Left kidney (tissue), 8 donors: ENCODE measurements at places on chromosomes 6 and 20. TPM values are rescaled to one million over a fixed set of nuclear protein-coding genes. Genes with fewer than 3 reads are reported as not detected.

- no peak for DNase-seq
Measured at GRCh38 chr20:46074006-46074405, 15.8 kb downstream of the NCOA5 start.

DNA sequence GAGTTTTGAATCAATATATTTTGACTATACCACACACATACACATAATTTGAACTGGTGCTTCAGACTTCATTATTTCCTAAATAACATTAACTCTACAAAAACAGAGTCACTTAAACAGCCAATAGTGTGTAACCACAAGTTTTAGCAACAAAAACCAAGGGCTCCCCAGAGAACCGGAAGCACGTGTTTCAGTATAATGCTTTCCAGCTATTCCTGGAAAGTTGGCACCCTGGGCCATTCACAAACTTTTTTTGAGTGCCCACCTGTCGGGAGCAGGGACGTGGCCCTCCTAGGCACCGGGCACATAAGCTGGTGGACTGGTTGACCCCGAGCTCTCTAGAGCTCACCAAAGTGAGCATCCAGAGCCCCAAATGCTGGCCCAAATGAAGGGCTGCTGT is 1.9 kb upstream of the SLC35D3 start:
- DNase-seq = no peak

GRCh38 chr6:147173675-147174308 is 30.4 kb upstream of the STXBP5 start:
- no peak for DNase-seq

- no peak for DNase-seq
Measured at GRCh38 chr6:37277001-37277409, 19.1 kb upstream of the TMEM217 start.

DNA sequence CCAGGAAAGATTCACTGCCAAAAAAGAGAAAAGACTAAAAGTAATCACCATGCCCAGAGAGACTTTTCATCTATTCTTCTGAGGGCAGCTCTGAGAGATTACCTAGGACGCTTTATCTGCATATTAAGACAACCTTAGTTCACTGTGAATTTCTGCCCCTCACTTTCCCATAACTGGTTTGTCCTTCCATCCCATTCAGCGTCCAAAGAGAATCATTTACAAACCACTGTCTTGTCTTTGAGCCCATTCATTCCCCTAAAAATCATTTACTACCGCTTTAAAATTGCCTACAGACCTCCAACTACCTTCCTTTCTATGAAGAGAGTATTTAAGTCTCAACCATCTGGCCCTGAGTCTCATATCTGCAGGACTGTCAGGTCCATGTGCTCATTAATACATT is 149.0 kb downstream of the PDSS2 start:
- DNase-seq = no peak

GRCh38 chr20:61296629-61297019 is 44.6 kb downstream of the CDH4 start:
- DNase-seq = no peak

DNA sequence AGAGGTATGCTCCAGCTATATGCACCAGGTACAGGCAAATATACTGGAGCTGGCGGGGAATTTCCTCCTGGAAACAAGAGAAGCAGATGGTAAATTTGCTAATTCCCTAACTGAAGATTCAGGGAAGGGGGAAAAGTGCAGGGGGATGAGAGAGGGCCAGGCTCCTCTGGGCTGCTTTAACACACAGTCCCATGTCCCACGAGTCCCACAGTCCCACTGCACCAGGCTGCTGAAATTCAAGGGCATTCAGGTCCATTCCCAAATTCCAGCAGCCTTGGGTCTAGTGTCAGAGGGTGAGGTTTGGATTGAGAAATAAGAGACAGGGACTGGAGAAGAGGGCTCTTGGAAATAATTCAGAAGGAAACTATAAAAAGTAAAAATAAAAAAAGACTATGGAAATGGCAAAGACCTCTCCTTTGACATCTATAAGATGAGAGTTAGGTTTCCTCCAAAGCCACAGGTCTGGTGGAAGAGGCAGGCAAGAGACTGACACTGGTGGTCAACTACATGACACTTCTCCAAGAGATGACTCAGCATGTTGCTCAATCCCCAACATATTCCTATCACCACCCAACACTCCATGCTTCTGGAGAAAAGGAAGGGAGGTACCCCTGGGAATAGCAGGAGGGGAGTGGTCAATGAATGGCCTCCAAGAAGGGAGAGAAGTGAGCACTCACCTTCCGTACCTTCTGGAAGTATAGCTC is 69.2 kb downstream of the TRAM2 start:
- no peak for DNase-seq

DNA sequence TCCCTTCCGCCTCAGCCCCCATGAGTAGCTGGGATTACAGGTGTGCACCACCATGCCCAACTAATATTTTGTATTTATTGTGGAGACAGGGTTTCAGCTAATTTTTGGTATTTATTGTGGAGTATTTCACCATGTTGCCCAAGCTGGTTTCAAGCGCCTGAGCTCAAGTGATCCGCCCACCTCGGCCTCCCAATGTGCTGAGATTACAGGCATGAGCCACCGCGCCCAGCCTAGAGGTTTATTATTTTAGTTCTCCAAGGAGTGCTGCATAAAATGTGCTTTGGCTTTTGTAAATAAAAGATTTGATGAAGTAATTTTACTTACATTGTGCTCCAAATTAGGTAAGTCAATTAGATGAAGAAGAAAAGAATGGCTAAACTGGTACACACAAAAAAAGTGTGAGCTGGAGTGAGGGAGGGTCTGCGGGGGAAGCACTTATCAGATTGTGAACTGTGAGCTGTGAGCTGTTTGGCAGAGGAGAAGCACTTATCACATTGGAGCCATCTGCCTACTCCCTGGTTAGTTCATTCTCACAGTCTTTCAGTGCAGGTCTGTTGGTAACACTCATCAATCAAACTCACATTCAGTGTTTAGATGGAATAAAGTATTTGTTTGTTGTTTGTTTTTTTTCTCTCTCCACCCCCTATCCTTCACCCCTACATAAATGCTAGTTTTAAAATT is 398.0 kb downstream of the EPHA7 start:
- DNase-seq = no peak

DNA sequence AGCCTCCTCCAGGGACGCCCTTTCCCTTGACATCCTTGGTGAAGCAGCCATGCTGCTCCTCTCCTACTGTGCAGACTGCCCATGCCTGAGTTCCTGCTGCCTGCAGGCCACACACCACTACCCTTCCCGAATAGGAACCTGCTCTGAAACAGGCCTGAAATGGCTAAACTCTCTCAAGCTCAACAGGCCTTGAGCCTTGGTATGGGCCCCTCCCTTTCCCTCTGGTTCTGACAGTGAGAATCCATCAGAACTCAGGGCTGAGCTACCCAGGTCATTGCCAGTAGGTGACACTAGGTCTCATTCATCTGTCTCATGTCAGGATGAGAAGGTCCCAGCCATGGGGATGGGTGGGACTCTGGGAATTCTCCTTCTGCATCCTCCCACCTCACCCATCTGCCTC is 25.7 kb downstream of the RAET1L start:
- DNase-seq = no peak

- DNase-seq = no peak
Measured at GRCh38 chr6:34982424-34982852, 93.4 kb downstream of the ANKS1A start.

GRCh38 chr6:144809969-144810368 is 524.8 kb downstream of the UTRN start:
- no peak for DNase-seq

DNA sequence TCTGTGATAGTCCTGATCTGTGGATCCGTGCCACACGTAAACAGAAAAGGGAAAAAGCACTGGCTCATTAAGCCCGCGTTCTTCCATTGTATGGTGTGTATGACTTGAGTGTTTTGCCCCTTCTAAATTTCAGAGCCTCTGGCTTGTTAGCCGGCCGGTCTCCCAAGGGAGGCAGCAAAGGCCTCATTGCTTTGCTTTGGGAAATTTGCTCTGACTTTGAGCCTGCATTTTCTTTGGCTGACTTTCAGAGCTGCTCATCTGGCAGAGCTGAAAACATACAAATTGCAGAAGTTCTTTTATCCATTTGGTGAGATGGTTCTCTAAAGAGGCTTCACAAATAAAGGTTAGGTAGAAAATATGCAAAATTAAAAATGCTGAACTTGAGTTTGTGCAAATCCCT is 123.0 kb downstream of the UTRN start:
- DNase-seq = no peak

GRCh38 chr20:32574296-32575226 is 10.6 kb downstream of the NOL4L start:
- no peak for DNase-seq

GRCh38 chr6:18047406-18047805 is 60.0 kb upstream of the KIF13A start:
- DNase-seq = no peak

DNA sequence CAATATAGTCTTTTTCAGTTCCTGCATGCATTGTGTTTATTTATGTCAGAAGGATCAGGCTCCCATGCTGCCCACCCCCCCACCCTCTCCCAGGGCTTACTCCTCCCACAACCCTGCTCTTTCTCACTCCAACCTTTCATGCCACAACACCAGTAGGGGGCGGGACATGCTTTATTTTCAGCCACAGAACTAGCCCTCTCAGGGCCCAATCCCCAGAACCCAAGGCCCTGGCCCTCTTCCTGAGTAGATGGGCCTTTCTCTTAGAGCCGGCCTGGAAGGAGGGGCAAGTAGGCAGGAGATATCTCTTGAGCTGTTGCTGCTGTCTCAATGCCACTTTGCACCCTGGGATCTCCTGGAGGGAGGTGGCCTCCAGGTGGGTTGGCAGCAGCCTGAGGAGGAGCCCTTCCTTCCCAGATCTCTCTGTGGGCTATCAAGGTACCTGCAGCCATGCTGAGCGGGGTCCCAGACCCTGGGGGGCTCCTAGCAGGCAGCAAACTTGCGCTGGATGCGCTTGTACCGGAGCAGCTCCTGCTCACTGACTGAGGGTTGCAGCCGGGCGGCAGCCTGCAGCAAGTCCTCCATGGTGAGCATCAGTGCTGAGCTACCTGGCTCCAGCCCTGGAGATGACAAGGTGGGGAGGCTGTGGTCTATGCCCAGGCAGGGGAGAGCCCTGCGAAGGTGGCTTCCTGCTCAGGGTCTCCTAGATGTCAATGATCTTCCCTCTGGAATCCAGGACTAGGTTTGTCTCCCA is 3.5 kb downstream of the GNMT start:
- no peak for DNase-seq

- DNase-seq = peak; percentile 71
Measured at GRCh38 chr20:58048096-58048702, 180.3 kb downstream of the ANKRD60 start.

DNA sequence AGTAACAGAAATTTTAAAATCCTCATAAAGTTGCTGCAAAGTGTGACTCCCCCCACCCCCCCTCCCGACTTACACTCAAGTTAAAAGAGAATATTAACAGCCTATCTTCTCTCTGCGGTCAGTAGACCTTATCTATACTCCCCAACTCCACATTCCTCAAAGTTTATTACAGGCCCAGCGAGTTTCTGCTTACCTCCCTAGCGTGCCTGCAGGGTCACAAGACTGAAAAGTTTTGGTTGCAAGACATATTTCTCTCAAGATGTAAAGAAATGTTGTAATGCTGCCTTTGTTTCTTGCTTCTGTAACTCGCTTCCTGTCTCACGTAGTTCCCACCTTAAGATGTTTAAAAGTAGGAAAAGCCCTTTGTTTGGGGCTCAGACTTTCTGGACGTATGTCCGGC is 699.6 kb downstream of the PHF3 start:
- no peak for DNase-seq

DNA sequence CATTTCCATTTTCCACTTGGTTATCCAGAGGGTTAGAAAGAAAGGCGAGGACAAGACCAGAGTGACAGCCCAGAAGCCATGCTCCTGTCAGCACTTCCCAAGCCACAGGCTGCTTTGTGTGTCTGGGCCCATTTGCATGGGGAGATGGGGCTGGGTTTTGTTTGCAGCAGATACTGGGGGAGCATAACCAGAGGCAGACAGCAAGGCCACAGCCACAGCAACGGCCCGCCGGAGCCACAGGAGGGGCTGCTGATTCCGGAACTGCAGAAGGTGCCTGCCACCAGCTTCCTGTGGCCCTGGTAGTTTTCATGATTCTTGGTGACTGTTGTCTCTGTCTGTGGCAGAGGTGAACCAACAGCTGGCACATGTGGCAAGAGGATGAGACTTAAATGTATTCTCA is 106.6 kb downstream of the DLL1 start:
- DNase-seq = no peak

- DNase-seq = no peak
Measured at GRCh38 chr20:58194175-58194791, 34.2 kb downstream of the ANKRD60 start.

DNA sequence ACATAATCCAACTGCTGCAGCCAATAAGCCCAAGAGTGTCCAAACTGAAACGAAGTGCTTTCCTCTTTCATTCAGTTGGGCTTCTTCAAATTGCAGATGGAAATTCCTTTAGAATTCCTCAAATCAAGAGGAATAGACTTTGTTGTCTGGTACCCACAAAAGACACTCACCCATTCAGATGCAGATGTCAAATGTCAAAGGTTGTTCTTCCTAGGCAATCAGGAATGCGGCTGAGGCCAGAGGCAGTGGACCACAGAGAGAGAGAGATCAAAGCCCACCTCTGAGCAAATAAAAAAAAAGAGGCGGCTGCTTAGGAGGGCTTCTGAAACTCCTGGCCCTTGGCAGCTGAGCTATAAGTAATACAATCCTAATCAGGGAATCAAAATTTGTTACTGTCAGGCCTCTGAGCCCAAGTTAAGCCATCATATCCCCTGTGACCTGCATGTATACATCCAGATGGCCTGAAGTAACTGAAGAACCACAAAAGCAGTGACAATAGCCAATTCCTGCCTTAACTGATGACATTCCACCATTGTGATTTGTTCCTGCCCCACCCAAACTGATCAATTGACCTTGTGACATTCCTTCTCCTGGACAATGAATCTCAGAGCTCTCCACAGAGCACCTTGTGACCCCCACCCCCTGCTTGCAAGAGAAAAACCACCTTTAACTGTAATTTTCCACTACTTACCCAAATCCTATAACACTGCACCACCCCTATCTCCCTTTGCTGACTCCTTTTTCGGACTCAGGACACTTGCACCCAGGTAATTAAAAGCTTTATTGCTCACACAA is 303.0 kb upstream of the GJE1 start:
- DNase-seq = no peak

GRCh38 chr6:26593278-26594130 is 3.2 kb upstream of the ABT1 start:
- DNase-seq = no peak

DNA sequence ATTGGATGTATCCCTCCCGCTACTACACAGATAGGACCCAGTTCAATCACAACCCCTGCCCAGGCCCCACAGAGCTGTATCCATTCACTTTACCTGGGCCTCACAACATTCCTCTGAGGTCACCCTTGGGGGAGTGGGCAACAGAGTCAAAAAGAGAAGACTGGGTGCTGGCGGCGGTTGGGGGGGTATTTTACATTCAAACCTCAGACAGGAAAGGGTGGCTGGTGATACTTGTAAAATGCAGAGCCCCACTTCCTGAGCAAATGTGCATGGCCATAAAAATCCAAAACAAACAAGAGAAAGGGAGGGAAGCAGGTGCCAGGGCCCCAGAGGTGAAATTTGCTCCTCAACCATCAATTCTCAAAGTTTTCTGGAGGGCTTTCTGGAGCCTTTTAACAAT is 3.5 kb downstream of the LRFN2 start:
- no peak for DNase-seq

Gene DCDC2
- 136 TPM for polyA plus RNA-seq

Gene CCNC
- 103 TPM for polyA plus RNA-seq

Gene PLCB4
- polyA plus RNA-seq = 18.9 TPM

Gene FILIP1
- 2.4 TPM for polyA plus RNA-seq

Gene GPR6
- not detected for polyA plus RNA-seq

Gene PPIL6
- 21.5 TPM for polyA plus RNA-seq

Gene RIPPLY2
- not detected for polyA plus RNA-seq

Gene PRSS16
- polyA plus RNA-seq = 0.28 TPM

Gene SYCP2
- polyA plus RNA-seq = 10.7 TPM

Gene ANKRD6
- polyA plus RNA-seq = 36.5 TPM

Gene IPCEF1
- polyA plus RNA-seq = 8.9 TPM

Gene OTOR
- polyA plus RNA-seq = not detected

Gene CTSZ
- 65.2 TPM for polyA plus RNA-seq

Gene HLA-DOB
- 0.32 TPM for polyA plus RNA-seq
